ENCODE measurements at places on chromosomes 2 and 18. TPM values are rescaled to one million over a fixed set of nuclear protein-coding genes. Genes with fewer than 3 reads are reported as not detected.

The ERBB4 gene
- total RNA-seq: 32.8 TPM

- DNase-seq: no peak
These were observed at the start of gene CRACDL for GRCh38 chr2:98935777-98936352. CRACDL (minus strand) TSS chr2:98936225; CDS start chr2:98846800, 89,425 bp downstream.

- no peak for DNase-seq
These were observed 70.7 kb upstream of the BCL2L11 start for GRCh38 chr2:111049792-111050640.

The SATB2 gene
- total RNA-seq: 5.2 TPM

The MAP2 gene
- 30.7 TPM for total RNA-seq

- DNase-seq: no peak
These were observed 159.8 kb downstream of the UXS1 start for GRCh38 chr2:106034325-106034724.

- DNase-seq: no peak
These were observed 61.3 kb upstream of the RNU4ATAC start for GRCh38 chr2:121469356-121469755.

The PRSS56 gene
- total RNA-seq: not detected

GRCh38 chr18:13369353-13369752, 150.8 kb downstream of the LDLRAD4 start:
- DNase-seq: no peak

The BMP10 gene
- total RNA-seq: not detected

DNA sequence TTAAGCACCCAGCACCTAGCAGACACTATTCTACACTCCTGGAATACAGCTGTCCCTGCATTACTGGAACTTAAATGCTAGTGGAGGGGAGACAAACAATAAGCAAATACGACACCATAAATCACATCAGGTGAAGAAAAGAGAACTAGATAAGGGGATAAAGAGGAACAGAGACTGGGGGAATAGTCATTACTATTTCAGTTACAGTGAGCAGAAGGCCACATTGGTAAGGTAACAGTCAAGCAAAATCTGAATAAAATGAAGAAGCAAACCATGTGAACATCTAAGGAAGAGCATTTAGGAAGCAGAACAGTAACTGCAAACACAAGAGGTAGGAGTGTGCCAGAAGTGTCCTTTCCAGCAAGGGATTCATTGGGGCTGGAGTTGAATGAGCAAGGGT, 77.0 kb upstream of the PTPRM start:
- DNase-seq: no peak

- no peak for DNase-seq
These were observed 212.8 kb downstream of the STK39 start for GRCh38 chr2:168034616-168035015.

- DNase-seq: peak; percentile 81
These were observed at the start of gene GATA6 for GRCh38 chr18:22169011-22169888. GATA6 (plus strand) TSS chr18:22169589; CDS start chr18:22171145, 1,556 bp downstream.

DNA sequence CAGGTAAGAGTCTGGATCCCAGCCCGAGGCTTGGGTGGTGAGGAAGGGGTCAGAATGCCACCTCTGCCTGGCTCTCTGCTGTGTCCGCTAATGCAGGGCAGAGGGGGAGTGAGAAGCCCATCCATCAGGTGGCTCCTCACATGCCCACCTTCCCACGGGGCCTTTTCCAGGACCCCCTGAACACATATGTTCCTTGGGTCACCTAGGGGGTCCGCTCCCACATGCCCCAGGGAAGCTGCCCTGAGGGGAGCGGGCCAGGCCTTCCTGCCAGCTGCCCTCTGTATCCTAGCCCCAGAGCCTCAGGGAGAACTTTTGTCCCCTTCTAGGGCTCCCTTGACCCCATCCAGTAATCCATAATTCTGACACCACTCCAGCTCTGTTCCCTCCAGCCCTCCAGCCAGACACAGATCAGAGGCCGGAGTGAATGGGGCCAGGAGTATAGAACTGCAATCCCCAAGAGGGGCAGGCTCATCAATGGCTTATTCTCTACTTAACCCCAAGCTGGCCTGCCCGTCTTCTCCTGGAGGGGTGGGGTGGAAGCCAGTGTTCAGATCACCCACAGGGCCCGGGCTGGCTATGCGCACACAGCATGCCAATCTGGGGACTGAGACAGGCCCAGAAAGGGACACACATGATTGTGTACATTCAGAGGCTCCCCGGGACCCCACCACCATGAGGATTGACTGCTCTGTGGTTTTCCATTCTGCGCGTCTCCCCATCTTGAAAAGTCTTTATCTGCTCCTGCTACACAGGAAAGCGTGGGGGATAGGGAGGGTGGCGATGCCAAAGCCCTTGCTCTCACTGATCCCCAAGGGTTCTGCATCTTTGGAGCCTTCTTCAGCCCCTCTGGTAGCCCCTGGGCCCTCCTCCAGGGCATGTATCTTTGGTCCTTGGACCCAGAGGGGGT, 1.1 kb downstream of the EMILIN1 start:
- no peak for DNase-seq

The KIF5C gene
- total RNA-seq: 123 TPM

- DNase-seq: peak; percentile 50
These were observed 774 bp upstream of the FZD7 start for GRCh38 chr2:202032846-202033316.

The OR6B2 gene
- not detected for total RNA-seq

- no peak for DNase-seq
These were observed 377.4 kb downstream of the SETBP1 start for GRCh38 chr18:45057955-45058600.

The ACTR1B gene
- 102 TPM for total RNA-seq

DNA sequence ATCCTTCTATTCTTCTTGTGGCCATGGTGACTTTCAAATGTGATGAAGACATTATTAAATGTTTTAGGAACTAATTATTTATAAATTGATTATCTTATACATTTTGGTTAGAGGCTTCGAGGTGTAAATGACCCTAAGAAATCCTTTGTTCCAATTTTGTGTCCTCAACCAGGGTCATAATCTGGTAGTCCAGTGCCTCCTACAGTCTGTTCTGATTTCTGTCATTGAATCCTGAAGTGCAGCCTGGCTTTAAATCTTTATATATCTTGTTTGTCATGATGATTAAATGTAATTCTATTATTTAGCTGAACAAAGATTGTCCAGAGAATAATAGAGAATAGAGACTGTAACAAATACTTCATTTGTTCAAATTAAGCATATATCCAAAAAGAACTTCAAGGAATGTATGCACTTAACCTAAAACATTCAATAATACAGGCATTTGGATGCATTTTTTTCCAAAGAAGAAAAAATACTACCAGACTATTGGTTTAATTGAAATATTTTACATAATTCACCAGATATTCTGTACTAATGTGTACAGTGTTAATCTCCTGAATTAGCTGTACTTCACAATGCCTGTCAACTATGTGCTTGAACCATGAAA, 89.8 kb downstream of the PRPF40A start:
- DNase-seq: no peak

- no peak for DNase-seq
These were observed 113.6 kb downstream of the RNF144A start for GRCh38 chr2:7030810-7031209.

The UGT1A5 gene
- not detected for total RNA-seq

DNA sequence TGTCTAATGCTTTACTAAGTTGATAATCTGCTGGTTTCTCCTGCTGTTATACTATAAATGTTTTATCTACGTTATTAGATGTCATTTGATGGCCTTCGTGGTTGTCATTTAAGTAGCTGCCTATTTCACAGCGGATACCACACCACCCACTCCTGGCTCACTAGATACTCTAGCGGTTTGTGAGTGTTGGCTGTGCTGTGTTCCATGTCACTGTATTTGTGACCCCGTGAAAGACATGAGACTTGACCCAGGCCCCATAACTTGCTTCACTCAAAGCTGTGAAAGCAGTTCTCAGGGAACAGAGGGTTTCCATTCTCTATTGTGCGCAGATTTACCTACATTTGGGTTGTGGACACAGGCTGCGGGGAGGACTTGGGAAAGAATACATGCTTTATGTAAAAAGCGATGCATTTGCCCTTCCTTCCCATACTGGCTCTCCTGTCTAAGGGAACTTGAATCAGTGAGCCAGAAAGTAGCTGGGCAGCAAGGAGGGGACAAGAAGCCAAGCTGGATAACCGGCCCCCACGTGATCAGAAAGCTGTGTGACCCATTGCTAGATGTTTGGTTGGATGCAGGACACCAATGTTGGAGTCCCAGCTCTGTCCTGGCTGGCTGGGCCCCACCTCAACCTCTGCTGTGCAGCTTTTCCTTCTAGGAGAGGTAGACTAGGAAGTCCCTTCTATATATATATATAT, 52.2 kb downstream of the PLB1 start:
- no peak for DNase-seq

The NXPH2 gene
- not detected for total RNA-seq

The SLC4A3 gene
- total RNA-seq: 44.6 TPM

The RAB12 gene
- total RNA-seq: 22.4 TPM

GRCh38 chr2:133080822-133081221, 410.8 kb upstream of the LYPD1 start:
- no peak for DNase-seq

DNA sequence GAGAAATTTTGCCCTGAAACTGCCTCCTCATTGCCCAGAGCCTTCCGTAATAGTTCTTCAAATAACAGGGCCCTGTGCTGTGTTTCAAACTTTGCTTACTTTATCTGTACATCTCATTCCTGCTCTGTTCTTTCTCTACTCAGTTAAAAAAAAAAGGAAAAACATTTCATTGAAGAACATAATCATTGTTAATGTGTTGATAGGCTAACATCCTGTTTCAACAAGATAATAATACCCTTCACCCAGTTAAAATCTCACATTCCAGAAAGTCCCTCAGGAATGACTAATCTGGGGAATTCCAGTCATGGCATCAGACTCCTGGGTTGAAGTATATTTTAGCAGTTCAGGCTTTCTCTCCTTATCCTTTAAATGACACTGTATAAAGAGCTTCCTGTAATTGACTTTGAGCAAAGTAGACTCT, 45.6 kb upstream of the ITGAV start:
- DNase-seq: peak; percentile 10

- DNase-seq: no peak
These were observed 6.7 kb downstream of the AOX1 start for GRCh38 chr2:200592406-200593075.

- DNase-seq: no peak
These were observed 75.6 kb upstream of the EFEMP1 start for GRCh38 chr2:55999231-55999630.

DNA sequence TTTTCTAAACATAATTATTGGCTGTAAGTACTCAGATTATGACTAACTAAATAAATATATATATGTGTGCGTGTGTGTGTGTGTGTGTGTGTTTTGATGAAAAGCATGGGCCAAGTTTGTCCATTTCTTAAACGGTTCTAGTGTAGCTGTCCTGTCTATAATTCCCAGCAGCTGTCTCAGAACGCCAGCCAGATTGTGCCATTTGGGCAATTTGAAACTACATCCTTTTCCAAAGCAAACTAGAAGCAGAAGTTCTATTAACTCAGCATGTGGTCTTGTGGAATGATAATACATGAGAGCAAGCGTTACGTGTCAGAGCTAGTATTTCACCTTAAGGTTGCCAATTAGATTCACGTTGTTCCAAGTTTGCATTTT, 1.7 kb downstream of the ARHGAP28 start:
- DNase-seq: peak; percentile 34

DNA sequence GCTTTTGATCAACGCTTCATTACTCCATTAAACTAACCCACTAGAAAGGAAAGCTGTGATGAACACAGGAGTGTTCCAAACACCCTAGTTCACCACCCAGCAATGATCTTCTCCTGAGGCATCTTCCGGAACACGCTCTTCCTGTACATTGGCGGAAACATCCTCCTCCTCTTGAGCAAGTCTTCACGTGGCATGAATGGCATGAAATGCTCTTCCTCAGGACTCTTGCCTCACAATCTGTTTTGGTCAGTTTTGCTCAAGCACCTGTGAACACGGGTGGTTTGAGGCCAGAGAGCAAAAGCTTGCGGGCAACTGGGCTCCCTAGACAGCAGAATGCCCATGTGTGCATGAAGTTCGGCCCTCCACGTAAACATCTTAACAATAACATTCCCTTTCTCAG, 734.2 kb upstream of the SALL3 start:
- no peak for DNase-seq

The FASTKD2 gene
- total RNA-seq: 21.4 TPM

- no peak for DNase-seq
These were observed 157.4 kb downstream of the ARL4C start for GRCh38 chr2:234339501-234339900.

The AGPS gene
- 17.2 TPM for total RNA-seq

DNA sequence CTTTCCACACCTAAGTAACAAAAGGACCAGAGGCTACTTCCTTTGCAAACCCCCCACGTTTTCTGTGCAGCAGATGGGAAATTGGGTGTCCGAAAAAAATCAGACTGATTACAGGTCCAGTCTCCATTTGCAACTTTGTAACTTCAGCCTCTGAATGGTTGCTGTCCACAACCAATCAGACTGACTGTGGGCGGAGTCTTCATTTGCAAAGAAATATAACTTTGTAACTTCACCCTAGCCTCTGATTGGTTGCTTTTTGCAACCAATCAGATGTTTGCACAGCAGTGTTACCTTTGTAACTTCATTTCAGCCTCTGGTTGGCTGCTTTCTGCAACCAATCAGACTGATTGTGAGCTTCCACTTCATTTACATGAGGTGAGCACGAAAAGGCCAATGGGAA, 27.8 kb upstream of the CACNB4 start:
- DNase-seq: no peak

The VSNL1 gene
- 4.4 TPM for total RNA-seq

All from prostate gland (tissue), 2 donors.